Muscle of arm (tissue), 14 donors: ENCODE measurements at places on chromosomes 1 and 21. TPM values are rescaled to one million over a fixed set of nuclear protein-coding genes. Genes with fewer than 3 reads are reported as not detected.

Gene MAD2L2
- 33.6 TPM for polyA plus RNA-seq

Gene CFHR3
- polyA plus RNA-seq: 10.5 TPM

DNA sequence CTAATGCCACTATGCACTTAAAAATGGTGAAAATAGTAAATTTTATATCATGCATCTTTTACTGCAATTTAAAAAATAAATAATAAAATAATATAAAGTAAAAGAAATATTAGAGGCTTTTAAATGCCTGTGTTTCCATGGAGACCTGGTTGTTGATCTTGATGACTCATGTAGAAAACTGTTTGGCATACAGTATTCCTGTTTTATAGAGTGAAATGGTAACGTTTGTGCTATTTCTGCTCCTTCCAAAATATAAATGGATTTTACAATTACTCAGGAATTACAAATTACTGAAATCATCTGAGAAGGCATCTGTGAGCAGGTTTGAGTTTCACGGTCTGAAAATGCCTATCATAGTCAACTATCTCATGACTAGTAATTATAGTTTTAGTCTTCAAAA, 98.4 kb upstream of the USP25 start:
- DNase-seq: no peak

- no peak for DNase-seq
These were observed 19.7 kb downstream of the MRPL37 start for GRCh38 chr1:54219688-54220003.

Gene RAD54L
- polyA plus RNA-seq: 8.7 TPM

Gene CFHR4
- polyA plus RNA-seq: not detected

- DNase-seq: no peak
These were observed 30.9 kb upstream of the NBL1 start for GRCh38 chr1:19613171-19613703.

DNA sequence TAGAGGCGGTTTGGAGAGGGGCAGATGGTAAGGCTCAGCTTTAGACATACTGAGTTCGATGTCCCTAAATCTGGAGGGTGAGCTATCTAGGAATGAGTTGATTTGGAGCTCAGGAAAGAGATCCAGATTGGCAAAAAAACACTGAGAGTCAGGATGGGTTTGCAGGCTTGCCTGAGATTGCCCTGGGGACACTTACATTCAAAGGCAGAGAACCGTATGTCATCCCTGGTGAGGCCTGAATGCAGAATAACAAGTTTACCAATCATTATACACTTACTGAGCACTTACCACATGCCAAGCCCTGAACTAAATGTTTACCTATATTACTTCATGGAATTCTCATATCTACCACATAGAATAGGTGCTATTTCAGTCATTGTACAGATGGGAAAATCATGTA, 27.5 kb downstream of the TFAP2E start:
- DNase-seq: no peak

DNA sequence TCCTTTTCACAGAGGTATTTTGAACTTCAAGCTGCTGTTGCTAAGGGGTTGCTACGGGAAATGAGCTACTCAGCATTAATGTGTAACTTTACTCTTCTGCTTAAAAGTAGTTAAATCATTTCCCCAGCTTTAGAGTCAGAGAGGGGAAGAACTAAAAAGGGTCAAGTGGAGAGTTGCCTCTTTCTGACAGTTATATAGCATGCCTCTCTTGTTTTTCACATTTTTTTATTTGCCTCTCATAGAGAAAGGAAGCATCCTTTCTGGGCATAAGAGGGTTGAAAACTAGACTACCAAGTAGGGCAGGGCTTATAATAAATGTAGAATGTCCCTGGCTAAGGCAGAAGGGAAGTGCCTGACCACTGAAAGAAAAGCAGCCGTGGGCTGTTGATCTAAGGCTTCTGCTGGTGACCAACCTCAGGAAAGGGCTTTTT, 10.1 kb upstream of the ELAVL4 start:
- DNase-seq: peak; percentile 3

DNA sequence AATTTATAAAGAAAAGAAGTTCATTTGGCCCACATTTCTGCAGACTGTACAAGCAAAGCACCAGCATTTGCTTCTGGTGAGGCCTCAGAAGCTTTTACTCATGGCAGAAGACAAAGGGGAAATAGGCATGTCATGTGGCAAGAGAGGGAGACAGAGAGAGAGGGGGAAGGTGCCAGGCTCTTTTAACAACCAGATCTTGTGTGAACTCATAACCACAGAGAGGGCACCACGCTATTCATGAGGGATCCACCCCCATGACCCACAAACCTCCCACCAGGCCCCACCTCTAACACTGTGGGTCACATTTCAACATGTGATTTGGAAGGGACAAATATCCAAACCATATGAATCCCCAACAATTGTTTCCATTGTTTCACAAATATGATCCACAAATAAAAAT, 467.9 kb downstream of the SIPA1L2 start:
- DNase-seq: no peak

DNA sequence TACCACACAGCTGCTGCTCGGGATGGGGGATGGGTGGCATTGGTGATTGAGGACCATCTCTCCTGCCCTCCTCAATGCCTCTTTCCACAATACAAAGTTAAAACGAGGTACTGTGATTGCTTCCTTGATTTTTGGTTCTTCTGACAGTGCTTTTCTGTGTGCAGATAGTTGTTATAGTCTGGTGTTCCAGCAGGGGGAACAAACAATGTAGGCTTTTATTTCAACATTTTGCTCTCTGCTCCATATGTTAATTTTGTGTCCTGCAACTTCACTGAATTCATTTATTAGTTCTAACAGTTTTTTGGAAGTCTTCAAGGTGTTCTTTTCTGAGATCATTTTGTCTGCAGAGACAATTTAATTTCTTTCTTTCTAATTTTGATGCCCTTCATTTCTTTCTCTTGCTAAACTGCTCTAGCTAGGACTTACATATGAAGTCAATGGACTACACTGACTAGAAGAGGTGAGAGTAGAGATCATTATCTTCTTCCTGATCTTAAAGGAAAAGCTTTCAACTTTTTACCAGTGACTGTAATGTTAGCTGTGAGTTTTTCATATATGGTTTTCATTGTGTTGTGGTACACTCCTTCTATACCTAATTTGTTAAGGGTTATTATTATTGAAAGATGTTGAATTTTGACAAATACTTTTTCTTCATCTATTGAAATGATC, 45.4 kb downstream of the TNFSF18 start:
- no peak for DNase-seq

GRCh38 chr1:26887125-26887524, 3.0 kb downstream of the GPN2 start:
- DNase-seq: no peak
